Stimulated activated CD4-positive, alpha-beta T cell treated with anti-CD3 and anti-CD28 coated beads, Interleukin-15, amount 100 ng/mL, for 1 hour (primary cell): ENCODE measurements at places on chromosomes 3 and 15.
A peak's percentile ranks its signal among the peaks of the same experiment; 100 is the strongest.

- DNase-seq: no peak
Measured at GRCh38 chr3:171149526-171150116, 123.1 kb upstream of the SLC2A2 start.

- no peak for DNase-seq
Measured at GRCh38 chr15:33810073-33810595, 158.2 kb upstream of the CHRM5 start.

DNA sequence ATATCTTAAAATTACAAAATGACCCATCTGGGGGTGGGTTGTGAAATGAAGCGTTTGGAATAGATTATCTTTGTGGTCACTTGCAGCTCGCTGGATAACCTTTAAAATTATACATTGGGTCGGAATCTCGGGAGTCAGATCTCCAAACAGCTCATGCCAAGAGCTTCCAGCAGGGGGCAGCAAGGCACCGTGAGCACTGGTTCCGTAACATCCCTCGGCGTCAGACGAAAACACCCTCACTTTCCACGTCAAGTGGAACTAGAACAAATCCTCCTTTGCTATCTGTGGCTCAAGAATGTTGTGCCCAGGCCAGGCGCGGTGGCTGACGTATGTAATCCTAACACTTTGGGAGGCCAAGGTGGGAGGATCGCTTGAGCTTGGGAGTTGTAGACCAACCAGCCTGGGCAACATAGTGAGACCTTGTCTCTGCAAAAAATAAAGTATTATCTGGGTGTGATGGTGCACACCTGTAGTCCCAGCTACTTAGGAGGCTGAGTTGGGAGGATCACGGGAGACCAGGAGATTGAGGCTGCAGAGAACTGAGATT lies 31.1 kb downstream of the UMPS start:
- DNase-seq: peak; percentile 58

DNA sequence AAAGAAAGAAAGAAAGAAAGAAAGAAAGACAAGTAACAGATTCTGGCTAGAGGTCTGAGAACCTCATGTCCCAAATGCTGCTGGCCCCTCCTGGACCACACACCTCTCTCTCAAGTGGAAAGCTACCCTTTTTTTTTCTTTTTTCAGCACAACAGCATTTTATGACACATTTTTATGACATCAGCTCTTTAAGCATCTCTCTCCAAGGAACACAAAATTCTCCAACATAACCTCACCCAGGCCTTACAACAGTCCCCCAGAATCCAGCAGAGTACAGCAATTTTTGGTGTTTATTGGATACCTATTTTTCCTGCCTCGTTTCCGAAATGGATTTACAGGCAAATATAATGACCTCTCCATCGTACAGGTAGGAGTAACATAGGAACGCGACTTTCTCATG lies 11.2 kb upstream of the NTRK3 start:
- no peak for DNase-seq

- no peak for DNase-seq
Measured at GRCh38 chr3:49701388-49702077, 12.2 kb downstream of the RNF123 start.
